IMR-90 (cell line): ENCODE measurements at places on chromosomes 4 and X.

GRCh38 chrX:101040197-101040596 is 11.7 kb downstream of the TRMT2B start:
- peak; percentile 47 for DNase-seq

GRCh38 chr4:15438939-15439524 is 11.2 kb downstream of the C1QTNF7 start:
- peak; percentile 70 for DNase-seq

GRCh38 chr4:82584931-82585330 is 23.1 kb upstream of the TMEM150C start:
- no peak for DNase-seq

DNA sequence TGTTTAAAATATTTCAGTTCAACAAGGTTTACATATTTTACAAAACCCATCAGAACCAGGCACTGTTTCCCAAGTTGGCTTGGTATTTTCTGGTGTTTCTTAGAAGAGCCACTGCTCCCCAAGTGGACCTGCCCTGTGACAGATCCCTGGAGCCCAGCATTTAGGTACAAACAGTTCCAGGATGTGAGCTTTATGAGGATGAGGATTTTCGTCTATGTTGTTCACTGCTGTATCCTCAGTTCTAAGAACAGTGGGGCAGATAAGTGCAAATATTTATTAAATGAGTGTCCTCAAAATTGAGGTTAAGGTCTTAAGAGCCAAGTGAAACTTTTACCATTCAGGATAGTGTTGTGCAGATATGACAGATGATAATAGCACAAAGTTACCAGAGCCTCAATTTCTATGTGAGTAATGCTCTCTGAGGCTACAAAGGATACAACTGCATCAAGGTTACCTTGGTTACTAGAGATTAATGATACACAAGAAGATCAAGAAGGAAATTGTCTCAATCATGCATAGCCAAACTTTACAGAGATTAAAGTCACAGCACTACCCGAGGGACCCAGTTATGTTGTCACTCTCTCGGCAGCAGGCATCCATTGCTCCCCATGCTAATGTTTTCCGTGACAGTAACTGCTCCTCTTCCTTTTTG is 37.5 kb downstream of the ANXA3 start:
- no peak for DNase-seq

- no peak for DNase-seq
Observed at GRCh38 chr4:32824336-32824735, 2104.2 kb downstream of the PCDH7 start.

DNA sequence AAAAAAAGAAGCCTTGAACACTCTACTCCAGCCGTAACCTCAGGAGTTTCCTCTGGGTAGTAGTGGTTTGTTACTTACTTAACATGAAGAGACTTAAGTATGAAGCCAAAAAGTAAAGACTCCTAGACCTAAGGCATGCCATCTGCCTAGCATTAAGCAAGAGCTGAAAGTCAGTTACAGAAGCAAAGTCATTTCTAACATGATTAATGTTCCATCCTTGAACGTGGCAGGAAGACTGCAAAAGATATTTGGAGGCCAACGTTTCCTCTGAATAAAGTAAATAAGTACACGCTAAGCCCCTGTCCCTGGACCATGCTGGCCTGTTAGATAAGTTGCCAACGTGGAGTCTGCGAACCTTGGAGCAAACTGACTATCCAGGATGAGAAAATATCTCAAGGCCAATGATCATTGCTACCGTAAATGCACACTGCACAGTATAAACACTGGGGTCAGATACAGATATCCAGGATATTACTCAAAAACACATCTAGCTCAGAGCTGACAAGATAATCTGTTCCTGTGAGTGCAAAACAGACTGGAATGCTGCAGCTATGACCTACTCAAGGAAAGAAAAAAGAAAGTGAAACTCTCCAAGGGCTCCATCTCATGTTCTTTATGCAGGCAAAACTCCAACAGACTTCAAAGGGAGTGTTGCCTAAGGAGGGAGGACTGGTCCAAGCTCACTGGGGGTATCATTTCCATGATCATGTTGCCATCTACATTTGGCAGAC is 255.8 kb downstream of the COL25A1 start:
- DNase-seq, result peak; percentile 84

DNA sequence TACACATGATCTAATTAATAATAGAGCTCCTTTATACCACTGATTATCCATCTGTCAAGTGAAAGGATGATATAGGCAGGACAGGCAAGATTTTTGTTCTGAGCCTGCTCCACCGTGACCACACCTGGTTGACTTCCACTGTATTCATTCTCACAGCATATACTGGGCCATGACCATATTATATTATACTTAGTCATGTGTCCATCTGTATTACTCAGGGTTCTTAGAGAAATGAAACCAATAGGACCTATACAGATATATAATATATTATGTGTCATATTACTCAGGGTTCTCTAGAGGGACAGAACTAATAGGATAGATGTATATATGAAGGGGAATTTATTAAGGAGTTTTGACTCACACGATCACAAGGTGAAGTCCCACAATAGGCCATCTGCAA is 675.1 kb downstream of the GRXCR1 start:
- DNase-seq, result no peak

GRCh38 chrX:123731258-123731986 is 1.4 kb downstream of the THOC2 start:
- peak; percentile 15 for DNase-seq

GRCh38 chr4:74230902-74231499 is 73.1 kb downstream of the MTHFD2L start:
- peak; percentile 56 for DNase-seq

GRCh38 chrX:38974542-38974941 is 173.3 kb downstream of the MID1IP1 start:
- no peak for DNase-seq

DNA sequence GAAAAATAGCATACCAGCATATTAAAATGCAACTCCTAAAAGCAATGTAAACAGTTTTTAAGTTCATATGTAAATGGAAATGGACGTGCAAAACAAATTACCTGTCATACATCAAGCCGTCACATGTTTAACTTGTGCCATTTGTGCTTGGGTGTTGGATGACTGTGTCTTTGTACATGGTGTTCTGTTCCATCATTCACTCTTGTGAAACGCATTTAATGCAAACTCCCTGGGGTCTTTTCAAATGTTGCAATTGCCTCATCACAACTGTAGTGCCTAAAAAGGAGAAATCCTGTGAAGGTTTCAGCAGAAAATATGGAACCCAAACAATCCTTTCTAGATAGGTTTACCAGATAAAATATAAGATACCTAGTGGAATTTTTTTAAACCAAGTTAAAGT is 52.4 kb downstream of the PHOX2B start:
- no peak for DNase-seq

GRCh38 chrX:93874554-93874953 is 200.5 kb downstream of the FAM133A start:
- DNase-seq, result no peak

GRCh38 chr4:4423706-4424498 is 37.0 kb downstream of the NSG1 start:
- DNase-seq, result no peak

- DNase-seq, result peak; percentile 22
Observed at GRCh38 chr4:55906989-55907388, 41.8 kb upstream of the CEP135 start.

GRCh38 chrX:37491686-37492085 is 79.8 kb upstream of the LANCL3 start:
- no peak for DNase-seq

DNA sequence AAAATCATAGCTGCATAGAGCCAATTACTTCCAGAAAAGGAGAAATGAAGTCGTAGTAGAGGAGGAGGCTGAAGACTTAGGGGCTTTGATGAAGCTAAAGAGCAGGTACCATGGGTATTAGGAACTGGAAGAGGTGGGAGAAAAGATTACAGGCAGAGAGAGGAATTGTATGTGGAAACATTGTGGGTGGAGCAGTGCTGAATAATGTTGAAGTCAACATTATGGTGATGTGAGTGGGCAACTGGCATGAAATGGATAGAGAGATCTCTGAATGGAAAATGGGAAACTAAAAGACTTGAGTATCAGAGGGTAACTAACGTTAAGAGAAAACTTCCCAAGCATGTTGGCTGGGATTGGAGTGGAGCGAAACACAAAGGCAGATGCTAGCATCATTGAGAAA is 92.5 kb downstream of the AREG start:
- DNase-seq, result no peak

DNA sequence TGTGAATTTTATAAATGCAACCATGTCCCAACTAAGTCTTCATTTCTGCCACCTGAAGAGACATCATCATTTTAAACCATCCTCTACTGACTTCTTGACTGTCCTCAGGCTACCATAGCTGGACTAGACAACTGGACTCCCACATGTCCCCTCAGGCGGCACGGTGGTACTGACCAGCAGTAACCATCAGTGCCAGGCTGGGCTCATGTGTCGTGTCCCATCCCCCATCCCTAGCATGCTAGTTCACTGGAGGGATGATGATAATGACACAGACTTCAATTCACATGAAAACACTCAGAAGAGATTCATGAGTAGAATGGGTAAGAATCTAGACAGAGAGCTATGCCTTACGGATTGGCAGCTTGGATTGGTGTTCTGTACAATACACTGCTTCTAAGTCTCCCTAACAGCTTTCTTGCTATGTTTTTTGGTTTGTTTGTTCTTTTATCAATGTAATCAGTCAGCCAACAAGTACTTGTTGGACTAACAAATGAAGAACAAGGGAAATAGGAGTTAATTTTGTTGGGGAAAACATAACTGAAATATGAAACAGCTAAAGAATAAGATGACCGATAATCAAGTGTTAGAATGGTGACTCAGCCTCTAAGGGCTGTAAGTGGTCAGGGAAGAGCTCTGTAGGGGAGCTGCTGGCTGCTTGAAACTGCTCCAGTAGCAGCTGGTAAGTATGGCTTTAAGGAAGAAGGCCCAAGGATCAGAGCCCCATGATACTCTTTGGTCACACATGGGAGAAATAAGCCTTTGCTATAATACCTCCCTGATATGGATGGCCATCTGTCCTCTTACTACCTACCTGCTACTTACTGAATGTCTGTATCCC is 10.3 kb downstream of the ZDHHC9 start:
- peak; percentile 73 for DNase-seq

- no peak for DNase-seq
Observed at GRCh38 chr4:184885602-184886001, 59.8 kb upstream of the ACSL1 start.

DNA sequence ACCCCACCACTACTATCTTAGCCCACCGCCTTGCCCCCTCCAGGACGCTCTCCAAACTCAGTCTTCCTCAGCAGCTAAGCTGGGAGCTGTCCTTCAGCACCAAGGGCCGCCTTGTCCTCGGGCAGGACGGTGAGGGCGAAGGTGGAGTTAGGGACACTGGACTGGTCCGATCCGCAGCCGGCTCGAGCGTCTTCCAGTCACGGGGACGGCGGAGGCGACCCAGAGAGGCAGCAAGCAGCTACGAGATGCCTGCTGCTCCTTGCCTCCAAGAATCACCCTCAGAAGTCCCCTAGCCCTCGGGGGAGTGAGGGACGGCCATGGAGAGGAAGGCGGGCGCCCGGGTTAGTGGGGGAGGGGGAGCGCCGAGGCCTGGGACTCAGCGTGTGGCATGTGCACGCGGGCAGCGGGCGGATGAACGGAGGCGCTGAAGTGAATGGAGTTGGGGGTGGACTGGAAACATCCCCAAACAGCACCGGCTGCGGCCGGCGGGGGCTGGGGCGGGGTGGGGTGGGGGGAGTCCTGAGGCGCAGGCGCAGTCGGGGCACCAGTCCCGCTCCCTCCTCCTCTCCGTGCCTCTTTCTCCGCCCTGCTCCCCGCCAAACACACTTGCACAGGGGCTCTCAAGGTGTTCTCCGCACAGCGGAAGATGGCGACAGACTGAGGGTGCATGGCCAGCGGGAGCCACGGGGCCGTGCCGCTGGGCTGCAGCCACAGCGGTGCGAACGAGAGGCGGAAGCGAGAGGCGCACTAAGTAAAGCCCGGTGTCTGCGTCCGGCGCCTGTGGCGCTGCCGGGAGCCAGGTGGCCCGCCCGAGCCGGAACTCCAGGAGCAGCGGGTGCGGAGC is at the start of gene NALF2:
Gene NALF2 (plus strand): TSS at position 545 of the 844 bp plus-strand sequence. CDS start 957 bp downstream, outside the sequence.
- DNase-seq, result peak; percentile 11

- peak; percentile 13 for DNase-seq
Observed at GRCh38 chr4:188190461-188190860, 51.2 kb downstream of the TRIML1 start.

DNA sequence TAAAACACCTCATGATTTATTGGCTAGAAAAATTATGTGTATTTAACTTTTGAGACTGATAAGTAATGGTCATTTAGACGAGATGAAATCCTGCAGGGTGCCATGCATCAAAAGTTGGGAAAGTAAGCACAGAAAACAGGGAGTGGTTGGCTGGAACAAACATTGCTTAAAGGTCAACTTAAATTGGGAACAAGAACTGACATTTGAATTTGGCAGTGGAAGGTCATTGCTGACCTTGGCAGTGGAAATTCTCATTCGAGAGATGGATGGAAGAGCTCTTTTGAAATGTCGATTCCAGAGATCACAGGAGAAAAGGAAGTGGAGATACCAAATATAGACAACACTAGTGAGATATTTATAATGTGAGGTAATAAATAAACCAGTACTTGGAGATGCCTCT is 572.8 kb downstream of the TRAM1L1 start:
- no peak for DNase-seq

DNA sequence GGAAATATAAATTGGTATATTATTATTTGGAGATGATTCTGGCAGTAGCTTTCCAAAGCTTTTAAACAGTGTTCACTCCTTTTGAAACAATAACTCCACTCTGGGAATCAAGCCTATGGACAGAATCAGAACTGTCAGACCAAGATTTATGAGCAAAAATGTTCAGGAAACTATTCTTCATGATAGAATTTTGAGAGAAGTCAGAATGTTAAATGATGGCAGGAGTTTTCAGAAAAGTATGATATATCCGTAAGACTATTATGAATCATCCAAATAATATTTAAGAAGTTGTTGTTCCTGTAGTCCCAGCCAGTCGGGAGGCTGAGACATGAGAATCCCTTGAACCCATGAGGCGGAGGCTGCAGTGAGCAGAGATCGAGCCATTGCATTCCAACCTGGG is 50.5 kb upstream of the ADGRG2 start:
- DNase-seq, result no peak

- DNase-seq, result peak; percentile 88
Observed at GRCh38 chrX:16239211-16239610, 71.9 kb downstream of the MAGEB17 start.

GRCh38 chr4:82611982-82612381 is 50.2 kb upstream of the TMEM150C start:
- DNase-seq, result no peak

DNA sequence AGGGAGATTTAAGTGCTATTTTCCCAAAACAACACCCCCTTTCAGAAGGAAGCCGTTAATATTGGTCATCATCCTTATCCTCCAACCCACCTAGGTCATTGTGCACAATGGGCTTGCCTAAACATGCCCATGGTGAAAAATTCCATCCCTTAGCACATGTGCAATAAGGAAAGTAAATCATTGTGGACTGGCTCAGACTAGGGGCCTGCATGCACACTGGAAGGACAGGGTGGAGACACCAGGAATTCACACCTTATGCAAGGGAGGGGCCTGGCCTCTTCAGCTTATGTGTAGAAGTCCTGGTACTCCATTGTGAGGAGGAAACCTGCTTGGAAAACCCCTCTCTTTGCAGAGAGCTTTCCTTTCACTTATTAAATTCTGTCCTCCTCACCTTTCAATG is 311.4 kb upstream of the NDST4 start:
- no peak for DNase-seq

- DNase-seq, result peak; percentile 73
Observed at GRCh38 chr4:38819569-38819968, 15.0 kb upstream of the TLR1 start.
